ENCODE measurements at places on chromosomes 13 and 19.

GRCh38 chr13:23433171-23434153, at the start of gene SACS:
SACS (minus strand) TSS chr13:23433702; CDS start chr13:23411239, 22,463 bp downstream.
- no peaks in the 10 kb centered on the region for H3K36me3 ChIP-seq
- no peak within 1 kb of the TSS for H3K4me3 ChIP-seq
- DNase-seq, result peak; percentile 16
- peaks cover 2% of the 10 kb centered on the region for H3K27me3 ChIP-seq
- H3K4me1 ChIP-seq, result no peaks in the 10 kb centered on the region

GRCh38 chr19:39474139-39474620, 6.5 kb upstream of the TIMM50 start:
- no peaks in the 10 kb centered on the region for H3K27me3 ChIP-seq
- no peak overlapping the region for H3K4me3 ChIP-seq
- DNase-seq, result peak; percentile 19
- peaks cover 25% of the 10 kb centered on the region for H3K36me3 ChIP-seq
- no peak overlapping the region for H3K27ac ChIP-seq

GRCh38 chr13:76672420-76672819, 213.8 kb downstream of the KCTD12 start:
- H3K4me1 ChIP-seq, result no peaks in the 10 kb centered on the region
- no peaks in the 10 kb centered on the region for H3K27me3 ChIP-seq
- H3K27ac ChIP-seq, result no peak overlapping the region

- no peaks in the 10 kb centered on the region for H3K36me3 ChIP-seq
- peaks cover 17% of the 10 kb centered on the region for H3K4me1 ChIP-seq
- no peak for DNase-seq
Observed at GRCh38 chr13:97435794-97436193, 1.8 kb downstream of the RAP2A start.

- no peaks in the 10 kb centered on the region for H3K27me3 ChIP-seq
- H3K36me3 ChIP-seq, result no peaks in the 10 kb centered on the region
- H3K4me1 ChIP-seq, result no peaks in the 10 kb centered on the region
- H3K27ac ChIP-seq, result no peak overlapping the region
- H3K4me3 ChIP-seq, result no peak overlapping the region
Observed at GRCh38 chr19:51771376-51772130, 10.6 kb downstream of the FPR2 start.

DNA sequence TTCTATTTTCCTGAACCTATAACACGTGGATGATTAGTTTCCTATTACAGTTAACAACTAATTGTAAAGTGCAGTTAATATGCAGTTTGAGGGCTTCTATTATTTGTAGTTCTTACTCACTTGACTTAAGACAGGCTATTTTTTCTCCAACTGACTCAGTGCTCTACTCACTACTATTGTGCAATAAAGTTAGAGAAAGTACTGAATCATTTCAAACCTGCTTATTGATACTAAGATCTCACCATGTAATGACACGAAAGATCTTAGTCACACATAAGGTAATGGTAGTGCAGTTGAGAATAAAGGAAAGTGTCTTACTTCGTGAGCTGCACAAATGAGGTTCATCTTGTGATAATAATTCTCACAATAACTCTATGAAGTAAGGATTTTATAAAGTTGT, 22.8 kb upstream of the ITM2B start:
- H3K4me1 ChIP-seq, result no peaks in the 10 kb centered on the region
- H3K36me3 ChIP-seq, result no peaks in the 10 kb centered on the region
- H3K4me3 ChIP-seq, result no peak overlapping the region
